ENCODE measurements at places on chromosomes 3 and 15.

DNA sequence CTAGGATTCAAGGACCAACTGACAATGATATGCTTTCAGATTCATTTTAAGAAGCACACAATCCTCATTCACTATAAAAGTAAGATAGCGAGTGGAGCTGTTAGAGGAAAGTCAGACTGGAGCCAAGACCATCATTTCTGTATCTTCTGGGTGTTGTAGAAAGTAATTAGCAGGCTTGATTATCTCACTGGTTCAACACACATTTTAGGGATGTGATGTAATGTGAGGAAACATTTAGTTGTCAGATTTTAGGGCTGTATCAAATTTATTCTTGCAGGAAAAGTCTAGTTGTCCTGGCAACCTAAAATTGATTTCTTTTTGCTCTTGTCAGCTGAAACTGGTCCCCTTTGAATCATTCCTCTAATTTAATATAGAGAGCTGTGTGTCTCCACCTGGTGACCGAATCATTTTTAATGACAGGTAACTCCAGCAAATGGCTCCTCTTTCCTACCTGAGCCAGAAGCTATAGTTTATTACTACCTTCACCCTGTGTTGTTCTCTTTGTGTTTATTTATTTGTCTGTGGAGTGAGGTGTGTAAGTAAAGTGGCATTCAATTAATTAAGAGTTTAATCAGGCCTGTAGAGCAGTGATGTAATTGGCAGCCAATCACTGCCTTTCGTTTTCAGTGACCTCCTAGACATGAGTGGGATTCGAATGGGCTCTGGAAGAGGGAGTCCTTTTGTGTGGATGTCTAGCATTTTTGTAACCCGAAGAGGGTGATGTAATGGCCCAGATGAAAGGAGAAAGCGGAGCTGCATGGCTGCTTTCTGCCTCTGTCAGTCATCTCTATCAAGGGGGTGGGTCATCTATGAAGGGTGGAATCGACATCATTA lies 125.8 kb downstream of the LPP start:
- no peak for DNase-seq

- no peak for DNase-seq
Measured at GRCh38 chr3:95218484-95218883, 1155.6 kb downstream of the NSUN3 start.

DNA sequence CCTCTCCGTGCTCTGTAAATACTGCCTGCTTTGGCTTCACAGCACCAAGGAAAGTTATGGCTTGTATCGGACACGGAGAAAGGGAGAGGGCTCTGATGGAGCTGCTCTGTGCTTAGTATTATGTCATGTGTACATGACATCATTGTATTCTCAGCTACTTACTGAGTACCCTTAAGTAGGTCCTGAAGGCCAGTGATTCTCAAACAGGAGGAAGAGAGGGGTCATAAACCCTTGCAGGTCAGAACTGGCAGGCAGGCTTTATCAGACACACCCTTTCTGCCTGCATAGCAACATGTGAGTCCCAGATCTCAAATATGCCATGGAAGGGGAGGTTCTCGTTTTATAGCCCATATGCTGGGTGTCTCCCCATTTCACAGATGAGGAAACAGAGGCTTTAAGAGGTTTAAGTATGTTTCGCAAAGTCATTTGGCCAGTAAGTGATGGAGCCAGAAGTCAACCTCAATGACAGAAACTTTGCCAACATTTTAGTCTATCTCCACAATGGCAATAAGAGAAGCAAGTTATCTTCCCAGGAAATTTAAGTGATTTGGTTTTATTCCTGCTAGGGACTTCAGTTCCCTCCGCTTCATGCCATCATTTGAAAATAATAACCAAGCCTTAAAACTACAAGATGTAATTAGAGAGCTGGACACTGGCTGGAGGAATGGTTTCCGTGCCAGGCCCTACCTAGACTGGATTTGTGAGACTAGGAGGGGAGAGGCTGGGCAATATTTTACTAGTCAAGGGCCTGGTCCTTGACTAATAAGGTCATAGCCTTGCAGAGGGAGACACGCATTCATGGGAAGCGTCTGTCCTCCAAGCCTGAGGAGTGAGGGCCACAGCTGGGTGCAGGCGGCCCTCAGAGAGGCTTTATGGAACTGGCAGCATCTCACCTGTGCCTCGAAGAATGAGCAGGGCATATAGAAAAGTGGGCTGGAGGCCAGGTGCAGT lies 133.0 kb downstream of the XXYLT1 start:
- no peak for DNase-seq

DNA sequence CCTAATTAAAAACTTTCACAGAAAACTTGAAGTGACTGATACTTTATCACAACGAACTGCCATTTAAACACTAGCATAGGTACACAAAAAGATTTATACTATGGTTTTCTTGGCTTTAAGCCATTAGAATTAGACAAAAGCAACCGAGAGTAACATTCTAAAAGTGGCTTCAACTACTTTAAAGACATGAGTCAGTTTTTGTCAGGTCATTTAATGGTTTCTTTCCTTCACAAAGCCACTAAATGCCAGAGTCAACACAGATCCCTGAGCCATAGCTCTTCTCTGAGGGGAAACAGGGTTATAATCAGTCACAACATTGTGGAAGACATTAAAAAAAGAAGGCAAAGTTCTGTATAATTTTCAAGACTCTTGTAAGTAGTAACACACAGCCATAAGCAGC lies 54.6 kb downstream of the CAPN3 start:
- no peak for DNase-seq

- no peak for DNase-seq
Measured at GRCh38 chr3:128505771-128506170, 12.8 kb upstream of the GATA2 start.

- DNase-seq = no peak
Measured at GRCh38 chr15:79117442-79118204, 27.0 kb upstream of the RASGRF1 start.

DNA sequence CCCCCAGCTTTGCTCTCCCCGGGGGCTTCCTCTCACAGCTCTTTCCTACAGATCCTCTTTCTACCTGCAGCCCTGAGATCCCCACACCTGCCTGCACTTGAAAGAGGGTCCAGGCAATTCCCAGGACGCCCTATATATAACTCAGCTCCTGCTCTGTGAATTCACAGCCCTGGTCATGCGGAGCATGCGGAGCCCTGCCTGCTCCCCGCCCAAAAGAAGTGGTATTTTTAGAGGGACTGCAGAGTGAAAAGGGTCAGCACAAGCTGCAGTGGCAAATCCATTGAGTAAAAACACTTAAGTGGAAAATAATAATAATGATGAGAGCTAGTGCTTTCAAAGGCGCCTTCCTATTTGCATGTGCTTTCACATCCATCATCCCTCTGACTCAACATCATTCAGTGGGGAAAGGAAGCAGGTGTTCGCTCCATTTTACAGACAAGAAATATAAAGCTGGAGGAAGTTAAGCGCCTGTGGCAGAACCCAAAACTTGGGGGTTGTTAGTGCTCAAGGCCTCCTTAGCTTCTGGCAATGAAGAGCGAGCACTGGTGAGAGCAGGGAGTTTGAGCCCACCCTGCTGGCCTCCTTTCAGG lies 76.3 kb upstream of the LIPC start:
- DNase-seq = no peak

DNA sequence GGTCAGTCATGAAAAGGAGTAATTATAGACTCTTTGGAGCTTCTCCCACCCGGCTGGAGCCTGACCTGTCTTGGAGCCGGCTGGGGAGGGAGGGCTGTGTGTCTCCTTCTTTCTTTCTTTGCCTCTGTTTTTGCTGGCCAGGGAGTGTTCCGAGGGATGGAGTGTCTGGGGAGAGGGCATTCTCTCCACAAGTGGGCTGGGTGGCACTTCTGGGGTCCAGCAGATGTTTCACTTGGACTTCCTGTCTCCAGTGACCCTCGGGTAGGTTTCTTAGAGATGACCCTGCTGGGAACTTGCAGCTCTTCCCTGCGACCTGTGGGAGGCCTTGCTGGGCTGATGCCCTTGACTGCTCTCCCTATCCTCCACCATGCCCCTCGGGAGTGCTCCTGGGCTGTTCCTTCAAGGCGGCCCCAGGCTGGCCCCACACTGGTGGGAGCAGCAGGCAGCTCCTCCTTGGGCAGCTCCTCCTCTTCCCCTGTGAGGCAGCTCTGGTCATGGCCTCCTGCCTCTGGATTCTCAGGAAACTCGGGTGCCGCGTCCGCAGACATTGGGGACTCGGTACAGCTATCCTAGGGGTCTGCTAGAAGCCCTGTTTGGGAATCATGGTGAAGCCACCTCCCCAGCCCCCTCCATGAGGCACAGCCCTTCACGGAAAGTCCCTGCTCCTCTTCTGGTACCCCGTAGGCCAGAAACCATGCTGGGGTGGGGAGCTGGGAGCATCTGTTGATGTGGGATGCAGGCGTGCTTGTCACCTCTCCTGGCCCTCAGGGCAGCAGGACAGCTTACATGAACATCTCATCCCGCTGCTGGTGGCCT lies 44.9 kb downstream of the APBA2 start:
- DNase-seq = no peak

- DNase-seq = peak; percentile 93
Measured at GRCh38 chr3:64238971-64239667, 13.9 kb upstream of the PRICKLE2 start.

GRCh38 chr3:54573858-54574257 lies 354.0 kb downstream of the LRTM1 start:
- DNase-seq = no peak

DNA sequence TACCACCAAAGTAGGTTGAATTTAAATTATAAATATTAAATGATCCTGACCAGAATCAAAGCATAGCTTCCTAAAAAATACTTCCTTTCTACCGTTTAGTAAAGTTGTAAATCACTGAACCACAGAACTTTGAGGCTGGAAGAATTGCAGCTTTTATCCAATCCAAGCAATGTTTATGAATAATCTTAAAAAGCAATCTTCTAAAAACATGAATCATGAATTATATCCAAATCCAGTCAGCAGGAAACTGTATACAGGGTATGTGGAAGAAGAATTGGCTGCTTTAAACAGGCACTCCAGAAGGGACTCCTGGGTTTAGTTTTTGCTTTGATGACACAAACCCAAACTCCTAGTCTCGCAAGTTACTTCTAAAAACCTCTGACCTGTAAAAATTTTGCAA lies 30.2 kb downstream of the HEG1 start:
- no peak for DNase-seq

DNA sequence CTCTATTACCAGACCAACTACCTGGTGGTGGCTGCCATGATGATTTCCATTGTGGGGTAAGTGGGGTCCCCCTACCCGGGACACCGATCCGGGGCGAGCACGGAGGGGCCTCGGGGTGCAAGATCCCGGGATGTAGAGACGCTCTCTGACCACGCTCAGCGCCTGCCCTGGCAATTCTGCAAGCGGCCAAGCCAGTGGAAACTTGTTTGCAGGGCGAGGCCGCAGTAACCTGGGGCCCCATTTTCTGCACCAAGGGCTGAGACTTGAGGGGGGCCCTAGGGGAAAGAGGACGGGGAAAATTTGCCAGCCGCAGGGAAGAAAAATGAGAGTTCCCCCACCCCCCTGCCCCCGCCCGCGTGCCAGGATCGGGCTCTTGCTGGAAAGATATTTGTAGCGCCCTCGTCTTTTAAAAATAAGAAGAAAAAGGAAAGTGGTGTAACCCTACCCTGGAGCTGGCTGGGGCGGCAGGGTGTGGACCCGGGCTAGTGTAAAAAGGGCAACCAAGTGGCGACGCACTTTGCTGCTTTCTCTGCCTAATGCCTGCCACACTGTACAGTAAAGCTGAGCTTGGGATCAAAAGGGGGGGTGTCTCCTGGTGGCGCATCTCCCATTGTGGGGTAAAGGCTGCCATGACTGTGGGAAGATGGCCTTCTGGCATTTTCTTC lies 563 bp downstream of the ARL6IP5 start:
- DNase-seq = no peak

- DNase-seq = no peak
Measured at GRCh38 chr3:178202194-178202593, 334.0 kb upstream of the KCNMB2 start.

DNA sequence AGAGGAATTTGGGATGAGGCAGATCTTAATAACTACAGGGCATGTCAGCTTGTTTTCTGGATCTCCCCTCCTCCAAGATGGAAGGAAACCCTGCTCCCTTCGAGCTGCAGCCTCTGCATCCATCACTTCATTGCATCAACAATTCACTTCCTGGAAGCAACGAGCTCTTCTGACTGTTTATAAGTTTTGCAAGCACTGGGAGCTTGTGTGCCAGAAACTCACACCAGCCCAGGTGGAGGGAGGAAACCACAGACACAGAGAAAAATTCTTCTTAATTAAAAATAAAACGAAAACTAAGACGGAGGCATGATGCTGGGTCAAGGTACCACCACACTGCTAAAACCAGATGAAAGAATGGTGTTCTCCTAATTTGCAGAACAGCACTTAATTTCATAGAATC lies 10.6 kb downstream of the LRIG1 start:
- DNase-seq = no peak

GRCh38 chr15:93219859-93220420 lies 130.9 kb upstream of the RGMA start:
- no peak for DNase-seq

GRCh38 chr3:193775421-193776077 lies 182.5 kb downstream of the OPA1 start:
- DNase-seq = no peak

DNA sequence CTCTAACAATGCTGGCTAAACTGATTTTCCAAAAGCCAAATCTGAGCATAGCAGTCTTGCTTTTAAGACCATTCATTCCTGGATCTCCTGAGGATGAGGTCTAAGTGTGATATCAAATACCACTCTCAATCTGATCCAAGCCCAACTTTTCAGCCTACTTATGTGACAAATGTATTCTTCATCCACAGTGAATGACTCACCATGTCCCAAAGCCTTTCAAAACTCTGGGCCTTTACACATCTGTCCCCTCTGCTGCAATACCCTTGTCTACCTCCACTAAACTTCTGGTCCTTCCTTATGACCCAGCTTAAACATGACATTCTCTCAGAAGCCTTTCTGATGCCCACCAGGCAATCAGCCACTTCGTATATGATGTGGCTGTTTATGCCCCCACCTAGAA lies 4.6 kb downstream of the ANAPC13 start:
- no peak for DNase-seq

DNA sequence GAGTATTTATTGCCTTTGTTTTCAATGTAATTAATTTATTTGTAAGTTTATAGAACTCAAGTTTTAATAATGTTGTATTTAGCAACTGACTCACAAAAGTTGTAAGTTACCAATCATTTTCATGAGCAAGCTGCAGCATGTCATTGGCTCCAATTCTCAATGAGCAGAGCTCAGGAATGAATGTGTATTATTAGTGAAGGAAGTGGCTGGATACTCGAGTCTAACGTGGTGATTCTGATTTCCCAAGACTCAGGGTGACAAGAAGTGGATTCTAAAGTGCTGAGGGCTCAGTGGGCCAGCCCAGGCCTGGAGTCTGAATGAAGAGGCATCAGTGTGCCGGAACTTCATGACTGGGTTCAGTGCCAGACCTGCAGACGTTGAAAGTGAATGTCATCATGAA lies 39.6 kb downstream of the CLDN11 start:
- DNase-seq = no peak

DNA sequence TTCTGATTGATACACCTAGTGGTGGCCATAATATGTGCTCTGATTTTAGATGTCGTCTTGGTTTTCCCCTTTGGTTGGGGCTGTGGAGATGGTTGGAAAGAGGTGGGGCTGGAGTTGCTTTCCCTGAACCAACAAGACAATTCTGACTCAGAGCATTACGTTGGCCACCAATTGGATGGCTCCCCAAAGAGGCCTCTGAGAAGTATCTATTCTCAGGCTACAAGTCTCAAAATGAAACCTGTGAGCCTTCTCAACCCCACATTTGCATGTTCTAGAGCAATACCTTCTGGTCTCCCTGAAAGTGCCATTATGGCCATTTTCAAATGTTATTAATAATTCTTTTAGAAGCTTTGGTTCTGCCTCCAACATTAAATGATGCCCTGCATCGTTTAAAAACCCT lies 188.4 kb upstream of the WNT5A start:
- no peak for DNase-seq

All from GM04504 (cell line).